ENCODE measurements at places on chromosomes 4 and X.
A peak's percentile ranks its signal among the peaks of the same experiment; 100 is the strongest.

GRCh38 chr4:94304365-94304971 is 38.2 kb downstream of the HPGDS start:
- DNase-seq: no peak

- DNase-seq: no peak
Measured at GRCh38 chr4:174996079-174996478, 77.9 kb downstream of the ADAM29 start.

- no peak for DNase-seq
Measured at GRCh38 chr4:91851456-91851855, 452.3 kb upstream of the GRID2 start.

- no peak for DNase-seq
Measured at GRCh38 chr4:119525771-119526712, 102.6 kb downstream of the PDE5A start.

- peak; percentile 20 for DNase-seq
Measured at GRCh38 chr4:40550948-40551462, 78.7 kb downstream of the RBM47 start.

- no peak for DNase-seq
Measured at GRCh38 chr4:10272511-10272910, 155.9 kb upstream of the WDR1 start.

DNA sequence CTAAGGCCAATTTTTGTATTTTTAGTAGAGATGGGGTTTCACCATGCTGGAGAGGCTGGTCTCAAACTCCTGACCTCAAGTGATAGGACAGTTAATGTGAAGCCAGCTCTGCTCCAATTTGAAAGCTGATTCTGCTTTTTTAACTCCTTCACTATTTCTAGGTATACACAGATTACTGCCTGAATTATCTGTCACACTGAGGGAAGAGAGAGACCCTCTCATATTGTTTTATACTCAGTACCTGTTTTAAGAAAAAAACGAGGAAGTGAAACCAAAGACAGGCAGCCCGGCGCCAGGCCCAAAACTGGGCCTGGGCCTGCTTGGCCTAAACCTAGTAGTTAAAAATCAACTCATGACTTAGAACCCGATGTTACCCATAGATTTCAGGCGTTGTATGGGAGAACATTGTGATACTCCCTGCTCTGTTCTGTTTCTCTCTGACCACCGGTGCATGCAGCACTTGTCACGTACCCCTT is 1601.5 kb upstream of the PCDH10 start:
- DNase-seq: no peak

- no peak for DNase-seq
Measured at GRCh38 chr4:175351473-175351872, 433.3 kb downstream of the ADAM29 start.

- no peak for DNase-seq
Measured at GRCh38 chr4:84126061-84126787, 372.9 kb downstream of the NKX6-1 start.

GRCh38 chr4:185412412-185412811 is 13.4 kb downstream of the UFSP2 start:
- no peak for DNase-seq

DNA sequence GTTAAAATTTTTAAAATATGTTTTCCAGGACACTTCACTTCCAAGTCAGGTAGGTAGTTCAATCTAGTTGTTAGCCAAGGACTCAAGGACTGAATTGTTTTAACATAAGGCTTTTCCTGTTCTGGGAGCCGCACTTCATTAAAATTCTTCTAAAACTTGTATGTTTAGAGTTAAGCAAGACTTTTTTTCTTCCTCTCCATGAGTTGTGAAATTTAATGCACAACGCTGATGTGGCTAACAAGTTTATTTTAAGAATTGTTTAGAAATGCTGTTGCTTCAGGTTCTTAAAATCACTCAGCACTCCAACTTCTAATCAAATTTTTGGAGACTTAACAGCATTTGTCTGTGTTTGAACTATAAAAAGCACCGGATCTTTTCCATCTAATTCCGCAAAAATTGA is 49.7 kb downstream of the XIAP start:
- no peak for DNase-seq

DNA sequence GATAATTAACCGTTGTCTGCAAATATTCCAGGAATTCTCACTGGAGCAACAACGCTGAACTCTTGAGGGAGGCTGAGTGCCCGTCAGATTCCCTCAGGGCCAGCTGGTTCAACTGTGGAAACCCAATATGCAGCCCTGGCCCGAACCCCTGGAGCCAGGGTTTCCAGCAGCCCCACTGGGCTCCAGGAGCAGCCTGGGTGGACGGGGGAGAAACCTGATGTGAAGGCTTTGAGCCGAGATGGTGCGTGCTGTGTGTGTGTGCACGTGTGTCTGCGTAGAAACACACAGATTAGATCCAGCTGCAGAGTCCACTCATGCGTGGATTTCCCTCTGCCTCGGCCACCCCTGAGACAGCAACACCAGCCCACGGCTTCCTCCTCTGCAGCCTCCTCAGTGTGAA is 19.4 kb upstream of the SLC25A6 start:
- no peak for DNase-seq

GRCh38 chr4:130511776-130512175 is 1415.8 kb downstream of the C4orf33 start:
- DNase-seq: no peak

DNA sequence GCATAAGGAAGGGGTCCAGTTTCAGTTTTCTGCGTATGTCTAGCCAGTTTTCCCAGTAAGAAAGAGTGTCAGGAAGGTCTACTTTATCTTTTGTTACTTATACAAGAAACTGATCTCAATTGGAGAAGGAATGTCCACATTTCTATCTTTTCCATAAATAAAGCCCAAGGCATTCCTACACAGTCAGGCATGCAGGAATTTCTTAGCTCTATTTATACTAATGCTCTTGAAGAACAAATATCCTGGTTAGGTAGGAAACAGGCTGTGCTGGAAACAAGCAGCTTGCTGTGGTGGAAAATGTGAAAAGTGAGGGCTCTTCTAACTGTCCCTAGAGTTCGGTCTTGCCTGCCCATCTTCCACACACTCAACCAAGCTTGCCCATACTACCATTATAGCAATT is 37.9 kb upstream of the PITX2 start:
- no peak for DNase-seq

DNA sequence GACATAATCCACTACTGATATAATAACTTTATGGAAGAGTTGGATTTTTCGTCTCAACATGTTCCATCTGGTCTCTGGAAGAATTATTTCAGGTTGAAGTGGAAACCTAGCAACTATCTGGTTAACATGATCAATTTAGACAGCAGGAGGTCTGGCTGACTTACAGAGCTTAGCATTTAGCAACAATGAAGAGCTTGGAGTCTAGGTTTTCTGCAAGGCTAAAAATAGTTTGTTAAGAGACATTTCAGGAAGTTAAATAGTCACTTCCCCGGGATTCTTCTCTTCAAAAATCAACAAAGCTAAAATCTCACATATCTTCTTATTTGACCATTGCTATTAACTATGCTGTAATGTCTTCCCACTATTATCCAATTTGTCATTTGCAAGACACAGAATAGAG is 418.6 kb upstream of the DIPK2B start:
- DNase-seq: no peak

DNA sequence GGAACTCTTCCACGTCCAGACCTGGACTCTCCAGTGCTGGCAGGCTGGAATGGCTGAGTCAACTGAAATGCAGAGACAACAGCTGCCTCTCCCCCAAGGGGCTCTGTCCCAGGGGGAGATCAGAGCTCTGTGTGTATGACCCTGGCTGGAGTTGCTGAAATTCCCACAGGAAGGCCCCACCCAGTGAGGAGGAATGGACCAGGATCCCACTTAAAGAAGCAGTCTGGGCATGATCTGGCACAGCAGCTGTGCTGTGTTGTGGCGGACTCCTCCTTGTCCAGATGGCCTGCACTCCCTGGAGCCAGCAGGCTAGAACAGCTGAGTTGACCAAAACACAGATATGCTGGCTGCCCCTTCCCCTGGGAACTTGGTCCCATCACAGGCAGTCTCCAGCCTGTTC is 25.4 kb downstream of the C4orf17 start:
- no peak for DNase-seq

- DNase-seq: no peak
Measured at GRCh38 chr4:42519803-42520417, 122.6 kb downstream of the SHISA3 start.

DNA sequence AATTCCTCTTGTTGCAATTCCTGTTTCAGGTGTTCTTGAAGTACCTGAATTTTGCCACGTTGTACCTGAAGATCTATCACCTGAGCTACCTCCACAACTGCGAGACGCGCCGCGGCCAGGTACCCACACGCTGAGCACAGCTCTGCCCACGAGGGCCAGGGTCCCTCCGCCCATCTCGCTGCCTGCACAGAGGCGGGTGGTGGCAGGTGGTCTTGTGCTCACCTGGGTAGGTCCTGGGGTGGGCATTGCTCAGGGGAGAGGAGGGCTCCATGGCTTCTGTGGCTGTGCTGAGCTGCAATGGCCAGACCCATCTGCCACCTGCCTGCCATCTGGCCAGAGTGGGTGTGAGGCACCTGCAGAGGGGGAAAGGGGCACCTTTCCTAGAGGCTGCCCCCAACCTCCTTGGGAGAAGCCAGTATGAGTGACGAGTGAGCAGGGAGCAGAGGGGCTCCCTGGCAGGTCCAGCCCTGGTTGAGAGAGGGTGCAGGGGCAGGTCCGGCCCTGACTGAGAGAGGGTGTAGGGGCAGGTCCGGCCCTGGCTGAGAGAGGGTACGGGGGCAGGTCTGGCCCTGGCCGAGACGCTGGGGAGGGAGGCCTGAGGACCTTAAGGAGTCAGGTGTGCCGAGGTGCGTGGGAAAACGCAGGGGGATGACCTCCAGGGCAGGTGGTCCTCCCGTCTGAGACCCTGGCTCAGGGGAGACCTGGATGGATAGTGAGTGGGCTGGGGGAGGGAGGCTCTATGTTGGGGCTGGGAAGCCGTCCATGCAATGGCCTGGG is 10.7 kb downstream of the PDE6B start:
- no peak for DNase-seq

GRCh38 chr4:146415829-146416228 is 105.9 kb downstream of the SLC10A7 start:
- DNase-seq: no peak

DNA sequence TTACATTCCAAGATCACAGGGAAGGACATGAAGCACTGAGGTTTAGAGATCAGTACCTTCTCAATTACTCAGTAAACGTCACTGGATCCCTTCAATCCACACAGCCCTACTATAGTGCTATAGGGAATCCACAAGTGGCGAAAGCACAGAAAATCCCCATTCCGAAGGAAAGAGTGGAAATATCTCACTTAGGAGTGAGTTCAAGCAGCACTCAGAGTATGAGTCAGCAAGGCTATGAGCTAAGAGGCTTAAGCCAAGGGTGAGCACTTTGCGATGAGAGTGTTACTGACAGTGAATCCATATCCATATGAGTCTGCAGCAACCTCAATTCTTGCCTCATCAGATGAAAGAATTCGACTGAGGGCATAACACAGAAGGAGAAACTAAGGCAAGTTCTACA is 165.1 kb downstream of the VSIG4 start:
- no peak for DNase-seq

- DNase-seq: no peak
Measured at GRCh38 chrX:134454506-134454905, 5.5 kb upstream of the HPRT1 start.

DNA sequence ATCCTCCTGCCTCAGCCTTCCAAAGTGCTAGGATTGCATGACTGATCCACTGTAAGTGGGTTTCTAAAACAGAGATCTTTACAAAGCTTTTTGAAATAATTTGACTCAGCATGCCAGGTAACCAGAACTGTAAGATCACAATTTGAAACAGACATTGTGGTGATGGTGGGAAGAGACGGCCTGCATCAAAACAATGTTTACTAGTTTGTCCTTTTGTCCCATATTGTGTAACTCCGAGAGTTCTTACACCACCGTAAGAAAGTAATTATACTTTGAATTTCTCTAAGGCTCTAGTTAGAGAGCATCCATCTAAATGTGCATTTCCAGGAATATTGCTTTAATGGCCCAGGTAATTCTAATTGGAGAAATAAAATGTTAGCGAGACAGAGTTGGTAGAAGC is 594 bp upstream of the ARHGAP24 start:
- no peak for DNase-seq

DNA sequence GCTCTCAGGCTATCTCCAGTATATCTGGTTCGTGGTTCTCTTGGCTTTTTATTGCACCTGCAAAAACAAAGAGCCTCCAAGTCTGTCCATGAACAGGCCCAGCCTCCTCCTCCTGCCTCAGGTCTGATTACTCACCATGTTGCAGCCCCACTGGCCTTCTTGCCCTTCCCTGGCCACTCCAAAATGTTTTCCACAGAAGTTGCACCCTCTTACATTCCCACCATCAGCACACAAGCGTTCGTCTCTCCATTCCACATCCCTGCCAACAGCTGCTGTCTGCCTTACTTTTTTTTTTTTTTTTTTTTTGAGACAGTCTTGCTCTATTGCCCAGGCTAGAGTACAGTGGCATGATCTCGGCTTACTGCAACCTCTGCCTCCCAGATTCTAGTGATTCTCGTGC is 86.7 kb downstream of the RFC1 start:
- DNase-seq: no peak

DNA sequence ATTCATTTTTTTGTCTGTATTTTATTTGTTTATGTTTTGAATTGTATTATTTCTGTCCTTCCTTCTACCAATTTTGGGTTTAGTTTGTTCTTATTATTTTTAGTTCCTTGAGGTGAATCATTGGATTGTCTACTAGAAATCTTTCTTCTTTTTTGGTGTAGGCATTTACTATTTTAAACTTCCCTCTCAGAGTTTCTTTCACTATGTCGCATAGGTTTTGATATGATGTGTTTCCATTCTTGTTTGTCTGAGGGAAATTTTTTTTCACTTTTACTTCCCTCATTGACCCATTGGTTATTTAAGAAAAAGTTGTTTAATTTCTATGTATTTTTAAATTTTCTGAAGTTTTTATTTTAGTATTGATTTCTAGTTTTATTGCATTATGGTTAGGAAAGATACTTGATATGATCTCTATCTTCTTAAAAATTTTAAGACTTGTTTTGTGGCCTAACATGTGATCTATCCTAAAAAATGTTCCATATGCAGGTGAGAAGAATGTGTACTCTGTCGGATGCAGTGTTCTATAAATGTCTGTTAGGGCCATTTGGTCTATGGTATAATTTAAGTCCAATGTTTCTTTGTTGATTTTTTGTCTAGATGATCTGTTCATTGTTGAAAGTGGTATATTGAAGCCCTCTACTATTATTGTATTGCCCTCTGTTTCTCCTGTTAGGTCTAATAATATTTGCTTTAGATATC is 68.8 kb downstream of the IL15 start:
- DNase-seq: no peak

GRCh38 chr4:139209470-139210063 is 32.5 kb upstream of the ELF2 start:
- no peak for DNase-seq

DNA sequence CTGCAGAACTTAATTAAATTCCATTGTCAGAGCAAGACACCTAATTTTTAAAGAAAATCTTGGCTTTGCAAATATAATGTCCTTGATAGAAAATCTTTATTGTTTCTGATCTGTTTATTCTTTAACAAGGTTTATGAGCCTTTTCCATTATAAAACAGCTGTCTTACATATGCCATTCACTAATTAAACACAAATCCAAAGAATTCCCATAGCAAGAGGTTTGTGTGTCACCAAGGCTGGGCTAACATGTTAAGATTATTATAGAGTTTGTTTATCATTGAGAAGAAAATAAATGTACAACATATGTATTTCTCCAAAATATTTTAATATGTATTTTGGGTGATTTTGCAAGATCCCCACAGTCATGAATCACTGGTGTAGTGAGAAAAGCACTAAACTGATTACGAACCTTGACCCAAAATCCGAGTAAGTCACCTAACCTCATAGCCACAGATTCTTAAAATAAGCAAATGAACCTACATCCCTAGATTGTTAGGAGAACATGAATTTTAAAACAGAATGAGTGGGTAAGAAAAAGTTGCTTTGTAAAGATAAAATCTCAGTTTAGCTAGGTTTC is 694.8 kb upstream of the INTU start:
- no peak for DNase-seq

GRCh38 chrX:68196939-68197791 is 236.1 kb downstream of the OPHN1 start:
- no peak for DNase-seq

Measured in CD4-positive, alpha-beta T cell treated with Interferon gamma for 1 hour (primary cell).